Posterior cingulate gyrus (tissue), 11 donors: ENCODE measurements at places on chromosomes 16 and 17.

DNA sequence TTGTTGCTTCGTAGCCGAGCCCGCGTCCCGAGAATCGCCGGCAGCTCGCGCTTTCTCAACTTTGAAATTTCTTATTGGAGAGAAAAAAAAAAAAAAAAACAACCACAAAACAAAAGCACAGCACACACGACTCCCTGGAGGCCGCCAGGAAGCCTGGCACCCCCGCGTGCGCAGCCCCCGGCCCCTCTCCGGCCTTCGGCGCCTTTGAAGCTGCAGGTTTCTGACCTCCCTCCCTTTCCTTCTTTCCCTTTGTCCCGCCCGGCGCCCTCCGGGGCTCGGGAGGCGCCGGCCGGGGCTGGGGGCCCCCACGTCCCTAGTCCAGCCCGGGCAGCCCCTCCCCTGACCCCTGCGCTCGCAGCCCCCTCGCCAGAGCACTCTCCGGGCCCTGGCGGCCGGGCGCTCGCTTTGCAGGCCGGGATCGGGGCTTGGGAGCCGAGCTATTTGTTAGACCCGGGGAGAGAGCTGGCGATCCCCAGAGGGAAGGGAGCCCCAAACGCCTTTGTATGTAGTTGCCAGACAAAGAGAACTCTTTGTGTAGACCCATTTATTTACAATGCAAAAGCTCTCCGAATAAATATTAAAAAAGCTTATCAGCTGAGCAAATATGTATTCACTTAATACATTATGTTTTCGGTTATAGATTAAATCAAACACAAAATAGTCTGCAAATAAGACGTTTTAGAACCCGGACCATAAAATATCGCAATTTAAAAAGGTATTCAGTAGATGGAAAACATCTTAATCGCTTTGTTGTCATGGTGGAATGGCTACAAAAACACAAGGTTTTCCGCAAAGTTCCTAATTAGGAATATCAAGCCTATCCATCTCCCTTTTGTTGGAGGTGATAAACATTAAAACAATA is 2.3 kb downstream of the BAHCC1 start:
- no peak for DNase-seq

- no peak for DNase-seq
Observed at GRCh38 chr17:3735515-3735914, 11.8 kb downstream of the HASPIN start.

DNA sequence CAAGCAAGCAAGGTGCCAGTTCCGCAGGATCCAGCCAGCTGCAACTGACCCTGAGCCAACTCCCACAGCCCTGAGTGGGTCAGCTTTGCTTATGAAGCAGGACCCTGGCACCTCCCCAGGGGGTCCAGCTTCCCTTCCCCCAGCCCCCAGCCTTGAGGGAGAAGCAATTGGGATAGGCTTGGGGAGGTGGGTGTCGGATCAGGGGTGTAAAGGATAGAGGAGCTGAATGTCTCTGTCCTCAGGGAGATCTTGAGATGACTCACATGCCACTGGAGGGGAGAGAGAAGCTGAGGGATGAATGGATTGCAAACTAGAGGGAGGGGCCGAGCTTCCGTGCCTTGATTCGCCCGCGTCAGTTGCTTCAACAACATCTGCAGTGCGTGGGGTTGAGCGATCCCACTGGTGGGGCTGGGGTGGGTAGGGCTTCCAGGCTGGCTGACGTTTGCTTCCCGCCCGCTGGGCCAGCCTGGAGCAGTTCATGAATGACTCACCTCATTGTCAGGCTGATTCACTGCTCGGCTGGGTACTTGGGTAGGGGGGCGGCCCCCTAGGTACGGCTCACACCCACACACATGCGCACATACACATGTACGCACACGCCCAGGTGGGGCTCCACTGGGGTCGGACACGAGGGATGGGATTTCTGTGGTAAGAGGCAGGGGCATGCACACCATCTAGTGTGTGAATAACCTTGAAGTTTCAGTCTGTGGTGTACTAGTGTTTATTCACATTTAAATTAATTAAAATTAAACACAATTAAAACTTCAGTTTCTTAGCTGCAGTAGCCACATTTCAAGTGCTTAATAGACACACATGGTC is 3.6 kb upstream of the HROB start:
- peak; percentile 52 for DNase-seq

DNA sequence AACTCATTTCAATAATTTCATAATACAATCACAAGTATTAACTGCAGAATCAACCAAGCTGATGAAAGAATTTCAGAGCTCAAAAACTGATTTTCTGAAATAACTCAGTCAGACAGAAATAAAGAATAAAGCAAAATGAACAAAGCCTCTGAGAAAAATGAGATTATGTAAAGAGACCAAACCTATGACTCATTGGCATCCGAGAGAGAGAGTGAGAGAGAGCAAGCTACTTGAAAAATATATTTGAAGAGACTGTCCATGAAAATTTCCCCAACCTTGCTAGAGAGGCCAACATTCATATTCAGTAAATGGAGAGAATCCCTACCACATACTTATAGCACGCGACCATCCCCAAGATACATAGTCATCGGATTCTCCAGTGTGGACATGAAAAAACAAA is 1376.4 kb downstream of the CDH11 start:
- DNase-seq = no peak

DNA sequence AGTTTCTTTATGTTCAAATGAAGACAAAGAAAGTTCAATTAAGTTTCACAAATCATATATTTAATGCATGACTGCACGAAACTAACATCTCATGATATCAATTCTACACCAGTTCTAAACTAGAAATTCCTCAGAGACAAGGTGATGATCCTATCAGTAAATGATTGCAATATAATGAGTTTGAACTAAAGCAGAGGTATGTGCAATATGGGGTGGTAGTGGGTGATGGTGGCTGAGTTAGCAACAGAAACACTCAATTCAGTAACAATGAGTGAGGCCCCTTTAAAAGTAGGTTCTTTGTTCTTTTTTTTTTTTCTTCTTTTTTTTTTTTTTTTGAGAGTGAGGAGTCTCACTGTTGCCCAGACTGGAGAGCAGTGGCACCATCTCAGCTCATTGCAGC is 1551.7 kb upstream of the GOT2 start:
- DNase-seq = no peak
